ENCODE measurements at places on chromosomes 5 and 9.

GRCh38 chr9:137049544-137050449 lies 3.8 kb upstream of the NPDC1 start:
- H3K4me3 ChIP-seq, result no peak overlapping the region
- no peaks in the 10 kb centered on the region for H3K36me3 ChIP-seq
- peaks cover 40% of the 10 kb centered on the region for H3K27me3 ChIP-seq
- peaks cover 8% of the 10 kb centered on the region for H3K4me1 ChIP-seq
- H3K27ac ChIP-seq, result no peak overlapping the region

DNA sequence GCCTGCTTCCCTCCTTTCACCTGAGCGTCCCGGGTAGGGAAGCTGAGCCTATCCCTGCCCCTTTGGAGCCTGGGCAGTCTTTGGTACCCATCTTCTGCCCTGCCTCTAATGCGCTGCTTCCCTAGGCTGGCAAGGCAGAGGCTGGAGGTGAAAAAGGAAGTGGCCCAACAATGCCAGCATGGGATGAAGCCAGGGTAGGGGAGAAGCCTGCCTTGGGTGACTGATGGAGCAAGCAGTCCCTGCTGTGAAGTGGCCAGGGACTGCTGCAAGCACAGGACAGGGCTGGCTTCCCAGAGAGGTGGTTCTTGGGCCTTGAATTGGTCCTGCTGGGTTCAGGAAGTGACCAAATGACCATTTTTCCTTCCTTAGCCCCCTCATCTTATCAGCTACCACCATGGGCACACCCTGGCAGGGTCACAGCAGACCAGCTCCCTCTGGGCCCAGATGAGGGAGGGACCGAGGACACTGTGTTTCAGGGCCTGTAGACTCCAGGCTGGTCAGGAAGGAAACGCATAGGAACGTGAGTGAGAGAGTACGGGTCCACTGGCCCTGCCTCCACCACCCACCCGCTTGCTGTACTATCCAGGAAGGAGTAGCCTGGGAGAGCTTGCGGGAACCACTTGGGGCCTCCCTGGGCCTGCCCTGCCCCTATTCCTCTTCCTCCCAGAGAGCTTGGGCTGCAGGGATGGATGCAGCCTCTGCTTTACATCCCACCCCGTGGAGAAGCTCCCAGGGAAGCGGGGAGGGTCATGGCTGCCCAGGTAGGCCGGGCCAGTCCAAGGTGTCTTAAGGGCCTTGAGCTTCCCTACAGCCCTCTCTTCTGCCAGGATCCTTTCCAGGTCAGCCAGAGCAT lies 102.6 kb downstream of the DAB2IP start:
- no peak for DNase-seq
- no peaks in the 10 kb centered on the region for H3K36me3 ChIP-seq
- H3K27me3 ChIP-seq, result no peaks in the 10 kb centered on the region
- H3K4me3 ChIP-seq, result no peak overlapping the region
- H3K4me1 ChIP-seq, result no peaks in the 10 kb centered on the region
- H3K27ac ChIP-seq, result no peak overlapping the region

- H3K27me3 ChIP-seq, result no peaks in the 10 kb centered on the region
- no peak for DNase-seq
- peaks cover 41% of the 10 kb centered on the region for H3K36me3 ChIP-seq
- H3K4me3 ChIP-seq, result no peak overlapping the region
- no peak overlapping the region for H3K27ac ChIP-seq
These were observed 32.6 kb downstream of the CSNK1A1 start for GRCh38 chr5:149518620-149519019.

DNA sequence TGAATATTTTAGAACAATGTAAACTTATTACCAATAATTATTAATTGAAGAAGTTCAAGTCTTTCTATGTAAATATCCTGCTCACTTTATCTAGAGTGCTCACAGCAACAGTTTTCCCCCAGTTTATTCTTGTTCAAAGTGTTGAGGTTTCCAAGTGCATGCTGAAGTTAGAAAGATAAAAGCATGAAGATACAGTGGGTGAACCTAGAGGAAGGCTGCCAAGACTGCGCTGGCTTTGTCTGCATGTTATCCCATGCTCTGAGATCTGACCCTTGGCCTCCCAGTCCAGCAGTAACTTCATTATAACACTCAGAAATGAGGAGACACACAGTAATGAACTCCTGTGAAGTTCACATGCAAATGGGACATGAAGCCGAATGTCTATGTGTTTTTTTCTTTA lies 76.0 kb upstream of the PIP5K1B start:
- DNase-seq, result no peak
- no peaks in the 10 kb centered on the region for H3K36me3 ChIP-seq
- H3K27ac ChIP-seq, result no peak overlapping the region
- no peak overlapping the region for H3K4me3 ChIP-seq
- H3K27me3 ChIP-seq, result peaks cover 5% of the 10 kb centered on the region

DNA sequence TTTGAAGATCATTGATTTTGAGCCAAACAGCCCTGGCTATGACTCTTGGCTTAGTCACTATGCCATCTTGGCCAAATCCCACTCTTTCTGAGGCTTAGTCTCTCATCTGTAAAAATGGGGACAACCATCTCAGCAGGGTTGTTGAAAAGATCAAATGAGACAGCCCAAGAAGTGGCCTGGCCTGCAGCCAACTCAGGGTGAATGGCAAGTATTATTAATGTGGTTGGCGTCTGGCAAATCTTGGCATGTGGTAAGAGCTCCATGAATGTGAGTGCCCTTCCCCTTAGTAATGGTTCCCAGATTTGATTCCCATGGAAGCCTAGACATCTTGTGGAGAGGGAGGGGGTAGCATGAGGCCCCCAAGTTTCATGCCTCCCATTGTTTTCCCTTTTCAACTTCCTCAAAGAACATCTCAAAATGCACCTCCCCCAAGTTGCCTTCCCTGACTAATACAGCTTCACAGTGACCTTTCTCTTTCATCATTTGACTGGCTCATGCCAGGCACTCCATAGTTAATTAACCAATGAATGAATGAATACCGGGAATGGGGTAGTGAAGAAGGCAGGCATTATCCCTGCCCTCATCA lies 11.8 kb upstream of the TGFBI start:
- H3K27ac ChIP-seq, result no peak overlapping the region
- no peak overlapping the region for H3K4me3 ChIP-seq
- no peaks in the 10 kb centered on the region for H3K36me3 ChIP-seq
- no peak for DNase-seq
- peaks cover 11% of the 10 kb centered on the region for H3K27me3 ChIP-seq

DNA sequence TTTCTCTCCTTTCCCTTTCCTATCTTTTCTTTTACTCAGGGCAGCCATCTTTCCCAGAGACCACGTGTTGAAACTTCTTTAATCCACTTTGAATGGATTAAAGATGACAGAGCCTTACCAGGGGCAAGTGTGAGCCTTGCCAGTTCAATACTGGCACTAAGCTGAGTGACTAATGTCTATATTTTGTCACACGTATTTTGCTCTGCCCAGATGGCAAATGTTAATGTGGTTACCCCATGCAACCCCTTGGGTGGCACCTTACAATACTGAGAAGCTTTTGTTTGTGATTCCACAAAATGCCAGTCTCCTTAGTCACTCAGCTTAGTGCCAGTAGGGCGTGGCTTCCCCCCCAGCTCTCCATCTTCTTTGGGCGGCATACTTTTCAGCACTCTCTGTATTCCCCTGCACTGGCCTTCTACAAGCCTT lies 24.8 kb downstream of the ANXA1 start:
- no peak overlapping the region for H3K4me3 ChIP-seq
- H3K27me3 ChIP-seq, result no peaks in the 10 kb centered on the region
- H3K4me1 ChIP-seq, result peaks cover 14% of the 10 kb centered on the region

DNA sequence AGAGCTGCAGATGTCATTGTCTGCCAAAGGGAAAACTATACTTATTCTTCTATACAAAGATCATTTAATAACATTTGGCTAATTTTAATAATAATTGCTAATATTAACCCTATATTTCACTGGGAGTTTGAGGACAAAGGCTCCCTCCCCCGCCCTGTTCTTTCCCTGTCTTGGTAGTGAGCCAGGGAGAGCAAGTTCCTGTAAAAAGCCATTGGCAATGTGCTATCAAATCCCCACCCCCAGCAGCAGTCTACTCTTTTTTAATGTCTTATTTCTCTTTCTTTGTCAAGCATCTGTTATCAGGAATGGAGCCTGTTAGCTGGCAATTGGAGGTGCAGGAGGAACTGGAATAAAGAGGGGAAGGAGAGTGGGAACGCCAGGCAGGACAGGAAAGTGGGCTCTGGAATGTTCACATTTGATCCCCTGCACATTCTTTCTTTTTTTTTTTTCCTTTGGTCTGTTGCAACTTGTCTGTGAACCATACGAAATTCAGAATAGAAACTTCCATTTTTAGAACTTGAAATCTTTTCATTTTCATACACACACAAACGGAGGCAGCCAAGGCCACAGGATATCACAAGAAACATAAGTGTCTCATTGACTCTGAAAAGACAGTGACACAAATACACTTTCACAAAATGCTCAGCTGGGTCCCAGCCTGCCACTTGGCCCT lies 664.8 kb upstream of the ZNF608 start:
- no peak for DNase-seq
- no peaks in the 10 kb centered on the region for H3K27me3 ChIP-seq
- no peaks in the 10 kb centered on the region for H3K4me1 ChIP-seq
- no peak overlapping the region for H3K4me3 ChIP-seq
- no peak overlapping the region for H3K27ac ChIP-seq

DNA sequence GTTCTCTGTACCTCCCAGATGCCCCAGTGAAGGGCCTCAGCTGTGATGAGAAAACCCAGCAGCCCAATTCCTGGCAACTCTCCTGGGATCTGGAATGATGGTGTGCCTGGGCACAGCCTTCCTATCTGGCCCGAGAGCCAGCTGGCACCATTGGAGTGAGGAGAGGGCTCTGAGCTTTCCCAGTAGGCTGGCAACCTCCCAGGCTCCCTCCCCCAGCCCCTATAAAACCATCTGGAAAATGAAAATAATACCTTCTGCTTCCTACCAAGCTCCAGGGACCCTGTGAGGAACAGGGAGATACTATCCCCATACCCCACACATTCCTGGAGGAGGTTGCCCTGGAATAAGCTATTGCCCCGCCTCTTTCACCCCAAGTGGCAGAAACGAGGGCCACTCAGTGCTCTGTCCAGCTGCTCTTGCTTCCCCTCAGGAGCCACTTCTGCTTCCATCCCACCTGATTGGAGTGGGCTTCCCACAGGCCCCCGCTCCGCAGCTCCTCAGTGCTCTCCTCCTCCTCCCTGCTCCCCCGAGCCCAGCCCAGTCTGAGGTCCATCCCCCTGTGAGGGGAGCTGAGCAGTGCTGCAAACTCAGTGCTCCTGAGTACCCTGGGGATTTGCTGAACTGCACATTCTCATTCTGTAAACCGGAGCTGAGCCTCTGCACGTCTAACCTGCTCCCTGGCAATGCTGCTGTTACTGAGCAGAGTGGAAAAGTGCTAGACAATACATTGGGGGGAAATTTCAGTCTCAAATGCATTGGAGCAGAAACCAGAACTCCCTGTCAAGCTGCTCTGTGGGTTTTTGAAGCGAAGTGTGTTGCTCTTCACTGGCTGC lies 74.7 kb downstream of the THBS4 start:
- no peaks in the 10 kb centered on the region for H3K27me3 ChIP-seq
- H3K4me3 ChIP-seq, result no peak overlapping the region
- peaks cover 12% of the 10 kb centered on the region for H3K36me3 ChIP-seq

DNA sequence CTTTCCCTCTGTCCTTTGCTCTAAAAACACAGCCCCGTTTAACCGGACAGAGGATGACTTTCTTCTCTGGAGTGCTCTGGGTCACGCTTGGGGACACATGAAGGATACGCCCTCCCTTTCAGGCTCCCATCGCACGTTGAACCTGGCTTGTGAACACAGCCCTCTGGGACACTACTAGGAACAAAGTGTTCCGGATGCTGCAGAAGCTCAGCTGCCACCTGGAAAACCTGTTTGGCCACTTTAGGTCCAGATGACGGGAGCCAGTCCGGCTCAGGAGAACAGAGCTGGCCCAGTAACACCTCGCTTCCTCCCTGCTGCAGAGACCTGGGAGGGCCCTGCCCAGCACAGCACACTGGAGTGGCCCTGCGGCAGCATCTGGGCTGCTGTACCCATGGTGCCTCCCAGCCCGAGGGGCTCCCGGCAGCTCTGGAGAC lies 60.1 kb downstream of the GADD45G start:
- H3K27ac ChIP-seq, result no peak overlapping the region
- no peaks in the 10 kb centered on the region for H3K27me3 ChIP-seq
- DNase-seq, result no peak
- no peak overlapping the region for H3K4me3 ChIP-seq

- H3K36me3 ChIP-seq, result no peaks in the 10 kb centered on the region
- DNase-seq, result no peak
- H3K27ac ChIP-seq, result no peak overlapping the region
- no peaks in the 10 kb centered on the region for H3K27me3 ChIP-seq
These were observed 21.9 kb upstream of the FAM169A start for GRCh38 chr5:74888117-74888516.

GRCh38 chr5:22471154-22471553 lies 382.0 kb downstream of the CDH12 start:
- H3K36me3 ChIP-seq, result no peaks in the 10 kb centered on the region
- H3K4me1 ChIP-seq, result no peaks in the 10 kb centered on the region
- no peak overlapping the region for H3K27ac ChIP-seq
- no peak for DNase-seq
- H3K27me3 ChIP-seq, result no peaks in the 10 kb centered on the region

DNA sequence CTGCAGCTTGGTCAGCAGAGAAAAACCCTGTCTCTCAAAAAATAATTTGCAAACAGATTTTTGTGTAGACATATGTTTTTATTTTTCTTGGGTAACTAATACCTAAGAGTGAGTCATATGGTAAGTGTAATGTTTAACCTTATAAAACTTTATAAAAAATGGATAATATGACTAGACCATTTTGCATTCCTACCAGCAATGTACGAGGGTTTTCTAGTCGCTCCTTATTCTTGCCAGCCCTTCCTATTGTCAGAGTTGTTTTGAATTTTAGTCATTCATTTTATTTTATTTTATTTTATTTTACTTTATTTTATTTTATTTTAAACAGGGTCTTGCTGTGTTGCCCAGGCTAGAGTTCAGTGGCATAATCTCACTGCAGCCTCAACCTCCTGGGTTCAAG lies 37.8 kb downstream of the RABGAP1 start:
- H3K4me3 ChIP-seq, result no peak overlapping the region
- H3K27me3 ChIP-seq, result no peaks in the 10 kb centered on the region
- DNase-seq, result no peak
- H3K36me3 ChIP-seq, result no peaks in the 10 kb centered on the region

DNA sequence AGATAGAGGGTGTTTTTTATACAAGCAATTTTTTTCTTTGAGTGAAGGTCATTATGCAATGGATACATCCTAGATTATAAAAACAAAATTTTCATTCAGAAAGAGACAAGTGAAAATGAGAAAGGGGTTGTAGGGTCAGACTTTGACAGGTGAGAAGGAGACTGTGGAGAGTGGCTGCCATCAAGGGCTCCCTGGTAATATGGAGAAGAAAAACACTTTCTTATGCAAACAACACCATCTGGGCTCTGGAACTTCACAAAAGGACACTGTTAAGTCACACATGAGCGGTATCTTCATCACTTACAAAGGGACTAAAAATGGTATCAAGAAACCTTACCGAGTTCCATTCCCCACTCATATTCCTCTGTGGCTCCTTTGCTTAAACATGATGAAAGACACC lies 23.5 kb downstream of the C7 start:
- no peaks in the 10 kb centered on the region for H3K4me1 ChIP-seq
- H3K27me3 ChIP-seq, result no peaks in the 10 kb centered on the region
- no peak overlapping the region for H3K27ac ChIP-seq
- DNase-seq, result no peak
- H3K4me3 ChIP-seq, result no peak overlapping the region
